ENCODE measurements at places on chromosomes 6 and 20.

DNA sequence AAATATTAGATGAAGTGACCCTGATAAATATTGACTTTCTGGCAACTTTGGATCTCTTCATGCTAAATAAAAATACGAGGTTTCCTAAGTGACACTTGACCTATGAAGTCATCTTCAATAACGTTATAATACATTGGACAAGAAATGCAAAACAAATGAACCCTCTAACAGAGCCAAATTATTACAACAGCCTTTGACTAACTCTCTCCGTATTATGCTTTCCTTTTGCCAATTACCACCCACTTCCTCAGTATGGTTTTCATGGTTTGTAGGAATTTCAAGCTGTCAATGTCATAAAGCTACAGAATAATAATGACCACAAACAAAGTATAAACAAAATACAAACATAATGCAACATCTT lies 210.5 kb downstream of the MOXD1 start:
- DNase-seq, result no peak

GRCh38 chr6:24307881-24308280 lies 50.0 kb downstream of the DCDC2 start:
- DNase-seq, result no peak

GRCh38 chr6:52557389-52558265 lies 19.2 kb downstream of the TRAM2 start:
- DNase-seq, result no peak

- no peak for DNase-seq
These were observed 599.1 kb downstream of the QKI start for GRCh38 chr6:164013480-164014208.

GRCh38 chr20:56989516-56989915 lies 276.9 kb downstream of the BMP7 start:
- DNase-seq, result no peak

DNA sequence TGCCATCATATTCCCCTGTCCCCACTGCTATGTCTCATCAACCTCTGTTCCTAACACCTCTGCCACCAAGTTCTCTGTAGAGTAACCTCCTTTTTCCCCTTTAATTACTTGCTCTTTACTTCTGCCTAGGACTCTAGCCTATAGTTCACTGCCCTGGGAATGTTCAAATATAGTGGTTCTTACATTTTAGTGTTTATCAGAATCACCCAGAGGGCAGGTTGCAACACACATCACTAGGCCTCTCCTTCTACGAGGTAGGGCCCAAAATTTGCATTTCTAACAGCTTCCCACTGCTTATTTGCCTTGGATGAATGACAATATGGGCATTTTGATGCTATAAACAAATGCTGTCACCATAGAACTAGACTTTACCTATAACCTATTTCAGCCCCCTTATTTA lies 23.1 kb upstream of the C6orf141 start:
- no peak for DNase-seq

DNA sequence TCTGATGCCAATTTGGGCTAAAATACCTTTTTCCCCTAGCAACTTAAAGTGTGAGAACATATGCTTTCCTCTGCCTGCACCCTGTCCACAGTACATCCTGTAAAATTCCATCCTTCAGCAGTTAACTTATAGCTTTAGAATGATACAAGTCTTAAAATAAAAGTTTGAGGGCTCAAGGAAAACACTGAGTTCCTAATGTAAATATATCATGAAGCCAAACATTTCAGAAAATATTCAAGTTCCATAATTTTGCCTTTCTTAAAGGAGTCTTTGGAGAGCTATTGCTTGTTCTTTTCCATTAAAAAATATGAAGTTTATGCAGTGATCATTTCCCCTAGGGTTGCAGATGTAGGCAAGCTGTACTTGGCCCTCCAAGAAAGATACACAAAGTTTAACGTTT lies 303.8 kb downstream of the COL12A1 start:
- no peak for DNase-seq

GRCh38 chr6:210778-211374 lies 81.4 kb upstream of the DUSP22 start:
- DNase-seq, result no peak

DNA sequence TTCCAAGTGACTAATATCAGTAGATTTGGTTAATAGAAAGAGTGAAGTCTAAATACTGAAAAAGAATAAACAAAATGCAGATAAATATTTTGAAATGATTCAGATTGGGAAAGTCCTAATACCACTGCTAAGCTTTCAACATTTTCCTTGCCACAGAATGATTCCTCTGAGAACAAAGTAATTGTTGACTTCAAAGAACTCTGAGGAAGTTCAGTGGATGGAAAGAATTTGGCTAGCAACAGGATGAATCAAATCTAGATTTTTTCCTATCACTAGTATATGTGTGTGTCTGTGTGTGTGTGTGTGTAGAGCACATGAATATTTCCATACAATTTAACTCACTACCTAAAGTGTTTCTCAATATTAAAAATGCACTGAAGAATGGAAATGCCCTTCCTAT lies 107.9 kb upstream of the PREP start:
- DNase-seq, result no peak

DNA sequence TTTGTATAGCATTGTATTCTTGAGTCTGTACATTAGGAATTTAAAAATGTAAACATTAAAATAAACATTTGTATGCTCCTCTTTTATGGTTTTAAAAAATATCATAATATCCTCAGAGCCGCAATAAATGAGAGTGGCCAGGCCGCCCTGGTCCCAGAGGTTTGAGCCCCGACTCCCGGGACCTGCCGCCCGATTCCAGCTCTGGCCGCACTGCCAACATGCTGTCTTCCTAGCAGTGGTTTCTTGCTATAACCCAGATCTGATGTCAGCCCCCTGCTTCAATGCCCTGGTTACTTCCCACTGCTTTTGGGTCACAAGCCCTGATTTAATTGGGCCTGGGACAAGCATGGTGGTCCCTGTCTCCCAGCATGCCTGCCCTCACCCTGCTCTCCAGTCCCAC lies 5.4 kb upstream of the ARID1B start:
- no peak for DNase-seq

- no peak for DNase-seq
These were observed 294.7 kb downstream of the FRK start for GRCh38 chr6:115765966-115766365.

GRCh38 chr6:340991-341827 lies 48.9 kb downstream of the DUSP22 start:
- DNase-seq, result no peak

- DNase-seq, result peak; percentile 60
These were observed 660 bp upstream of the TFB1M start for GRCh38 chr6:155314773-155315515.

DNA sequence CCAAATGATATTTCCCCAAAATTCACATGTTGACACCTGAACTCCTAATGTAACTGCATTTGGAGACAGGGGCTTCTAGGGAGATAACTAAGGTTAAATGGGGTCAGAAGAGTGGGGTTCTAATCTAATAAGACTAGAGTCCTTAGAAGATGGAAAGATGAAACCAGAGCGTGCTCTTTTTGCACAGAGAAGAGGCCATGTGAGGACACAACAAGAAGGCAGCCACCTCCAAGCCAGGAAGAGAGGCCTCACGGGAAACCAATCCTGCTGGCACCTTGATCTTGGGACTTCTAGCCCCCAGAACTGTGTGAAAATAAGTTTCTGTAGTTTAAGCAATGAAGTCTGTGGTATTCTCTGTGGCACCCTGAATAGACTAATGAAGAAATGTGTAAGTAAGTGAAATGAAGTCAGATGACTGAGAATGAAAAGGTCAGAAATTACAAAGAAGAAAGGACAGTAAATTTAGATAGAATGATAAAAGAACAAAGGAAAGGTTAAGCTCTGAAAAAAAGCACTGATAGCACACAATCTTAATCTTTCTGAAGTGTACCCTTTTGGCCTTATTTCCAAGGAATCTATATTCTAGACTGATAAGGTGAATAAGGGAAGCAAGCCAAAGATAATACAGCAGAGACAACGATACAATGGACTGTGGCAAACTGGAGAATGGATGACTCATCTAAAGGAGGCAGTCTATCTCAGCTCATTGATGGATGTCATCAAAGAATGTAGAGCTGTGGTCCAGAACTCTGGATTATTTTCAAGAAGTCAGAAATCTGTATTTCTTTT lies 110.4 kb downstream of the MYB start:
- DNase-seq, result no peak

GRCh38 chr6:11268978-11269377 lies 36.5 kb upstream of the NEDD9 start:
- no peak for DNase-seq

DNA sequence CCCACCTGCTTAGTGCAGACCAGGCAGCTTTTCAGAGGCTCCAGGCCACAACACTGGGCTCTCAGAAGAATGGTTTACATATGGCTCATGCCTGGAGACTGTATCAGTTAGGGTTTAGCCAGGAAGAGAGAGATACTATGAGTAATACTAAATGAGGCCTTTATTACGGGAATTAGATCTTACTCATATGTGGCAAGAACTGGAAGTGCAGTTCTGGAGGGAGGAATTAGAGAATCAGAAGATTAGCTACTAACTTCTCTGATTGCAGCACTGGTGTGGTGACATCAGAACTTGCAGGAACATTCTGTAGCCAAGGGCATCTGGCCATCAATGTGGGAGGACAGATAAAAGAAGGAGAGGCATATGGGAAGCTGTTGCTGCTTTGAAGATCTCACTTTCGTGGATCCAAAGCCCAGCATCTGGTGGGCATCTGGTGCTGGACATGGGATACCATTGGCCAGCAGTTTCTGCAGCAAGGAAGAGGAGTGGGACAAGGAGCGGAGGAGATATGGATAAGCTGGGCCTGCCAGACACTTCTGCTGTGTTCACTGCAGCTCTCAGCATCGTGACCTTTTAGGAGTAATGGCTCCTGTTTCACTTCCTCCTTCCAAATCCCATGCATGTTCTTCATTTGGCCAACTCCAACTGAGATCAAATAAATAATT lies 248.5 kb downstream of the BTBD3 start:
- peak; percentile 90 for DNase-seq

GRCh38 chr6:20763296-20763695 lies 229.0 kb downstream of the CDKAL1 start:
- DNase-seq, result no peak

GRCh38 chr6:62265906-62266525 lies 20.0 kb downstream of the KHDRBS2 start:
- no peak for DNase-seq

- no peak for DNase-seq
These were observed 7.8 kb upstream of the CCR6 start for GRCh38 chr6:167115054-167115453.

DNA sequence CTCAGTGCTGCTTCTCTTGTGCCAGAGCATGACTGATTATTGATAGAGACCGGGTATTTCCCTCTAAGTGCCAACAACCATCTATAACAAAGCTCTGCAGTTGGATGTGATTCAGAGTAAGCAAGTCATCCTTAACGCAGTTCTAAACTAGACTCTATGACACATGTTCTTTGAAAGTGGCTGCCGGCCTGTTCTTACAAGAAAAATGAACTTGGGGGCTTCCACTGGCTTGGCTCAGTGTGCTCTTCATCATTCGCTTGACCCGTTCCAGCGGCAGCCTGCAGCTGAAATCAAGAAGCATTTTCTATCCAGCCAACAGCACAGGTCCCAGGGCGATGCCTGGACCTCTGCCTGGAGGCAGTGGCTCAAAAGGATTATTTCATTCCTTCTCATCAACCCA lies 29.8 kb downstream of the GFOD1 start:
- no peak for DNase-seq

- DNase-seq, result no peak
These were observed 19.9 kb upstream of the RIPOR3 start for GRCh38 chr20:50711113-50711825.

DNA sequence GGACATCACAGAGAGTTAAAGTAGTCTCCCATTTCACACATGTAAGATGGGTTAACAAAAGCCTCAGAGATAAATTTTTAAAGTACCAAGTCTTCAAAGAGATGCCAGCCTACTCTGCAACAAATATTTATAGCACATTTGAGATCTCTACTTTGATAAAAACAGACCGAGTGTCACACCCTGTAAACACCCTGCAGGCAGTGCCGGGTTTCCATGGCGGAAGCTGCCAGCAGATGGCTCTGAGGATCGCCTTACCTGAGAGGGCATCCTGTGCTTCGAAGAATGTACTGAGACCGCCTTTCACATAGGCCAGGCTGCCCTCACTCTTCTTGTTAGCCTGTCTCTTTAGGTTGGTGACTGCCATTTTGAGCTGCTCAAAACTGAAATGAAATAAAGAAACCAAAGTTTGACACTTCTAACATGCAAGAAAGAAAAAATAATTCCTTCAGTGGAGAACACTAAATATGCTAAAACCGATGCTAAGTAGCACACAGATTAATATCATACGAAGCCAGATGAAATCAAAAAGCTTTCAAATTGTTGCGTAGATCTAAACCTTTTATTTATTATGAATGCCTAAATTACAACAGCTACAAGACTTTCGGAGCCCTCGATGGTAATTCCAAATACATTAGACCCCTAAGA lies 39.3 kb downstream of the HUS1B start:
- DNase-seq, result no peak

DNA sequence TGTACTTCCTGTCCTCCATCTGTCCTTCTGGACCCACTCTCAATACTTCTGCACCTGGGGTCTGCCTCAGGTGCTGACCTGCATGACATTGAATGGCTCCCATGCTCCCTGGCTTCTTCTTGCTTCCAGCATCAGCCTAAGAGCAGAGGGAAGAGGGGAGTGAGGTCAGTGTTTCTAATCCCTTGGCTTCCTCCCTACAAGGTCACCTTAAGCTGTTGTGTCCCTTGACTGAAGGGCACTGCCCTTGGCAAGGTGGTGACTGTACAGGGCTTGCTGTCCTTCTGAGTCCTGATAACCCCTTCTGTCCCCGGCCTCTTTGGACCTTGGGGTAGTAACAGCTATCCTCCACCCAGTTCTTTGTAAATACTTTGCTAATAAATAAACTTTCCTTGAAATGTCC lies 9.6 kb downstream of the HLA-DMB start:
- no peak for DNase-seq

DNA sequence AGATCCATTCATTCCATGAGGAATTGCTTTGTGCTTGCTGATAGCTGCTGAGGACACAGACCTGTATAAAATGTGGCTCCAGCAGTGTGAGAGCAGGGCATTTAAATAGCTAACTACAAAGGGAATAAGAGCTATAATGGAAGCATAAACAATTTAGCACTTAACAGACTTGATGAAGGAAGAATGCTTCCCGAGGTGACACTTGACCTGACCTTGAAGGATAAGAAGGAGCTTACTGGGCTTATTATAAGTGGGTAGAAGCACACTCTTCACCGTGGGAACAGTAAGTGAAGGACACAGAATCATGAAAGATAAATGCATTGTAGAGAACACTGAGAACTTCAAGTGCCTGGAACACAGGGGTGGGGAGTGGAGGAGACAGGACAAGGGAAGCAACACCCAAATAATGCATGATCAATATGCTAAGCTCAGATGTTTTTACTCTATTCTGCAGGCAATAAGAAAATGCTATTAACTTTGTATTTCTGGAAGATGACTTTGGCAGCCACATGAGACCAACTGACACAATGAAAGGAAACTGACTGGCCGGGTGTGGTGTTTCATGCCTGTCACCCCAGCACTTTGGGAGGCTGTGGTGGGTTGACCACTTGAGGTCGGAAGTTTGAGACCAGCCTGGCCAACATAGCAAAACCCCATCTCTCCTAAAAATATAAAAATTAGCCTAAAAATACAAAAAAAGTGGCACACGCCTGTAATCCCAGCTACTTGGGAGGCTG lies 84.2 kb downstream of the EPB41L2 start:
- DNase-seq, result no peak
